T-helper 17 cell (primary cell): ENCODE measurements at places on chromosomes 3 and 15. TPM values are rescaled to one million over a fixed set of nuclear protein-coding genes. Genes with fewer than 3 reads are reported as not detected.

Gene SYNPR
- total RNA-seq, result not detected

Gene KBTBD8
- total RNA-seq, result 12.0 TPM

Gene TYRO3
- 0.75 TPM for total RNA-seq

Gene MUC4
- total RNA-seq, result not detected

Gene SCN11A
- 0.05 TPM for total RNA-seq

Gene TRIM59
- 32.1 TPM for total RNA-seq

Gene ADAMTS7
- total RNA-seq, result not detected

Gene CLDN11
- not detected for total RNA-seq

Gene TMEM108
- total RNA-seq, result 0.29 TPM

Gene AP3B2
- 0.10 TPM for total RNA-seq

Gene TBL1XR1
- total RNA-seq, result 136 TPM

Gene ITIH3
- total RNA-seq, result not detected

Gene MUC20
- total RNA-seq, result 13.2 TPM

Gene C2CD4A
- 0.60 TPM for total RNA-seq

Gene PIGZ
- 1.5 TPM for total RNA-seq

Gene UTS2B
- total RNA-seq, result not detected
